NCI-H2029 (cell line): ENCODE measurements at places on chromosomes 6 and 20.

DNA sequence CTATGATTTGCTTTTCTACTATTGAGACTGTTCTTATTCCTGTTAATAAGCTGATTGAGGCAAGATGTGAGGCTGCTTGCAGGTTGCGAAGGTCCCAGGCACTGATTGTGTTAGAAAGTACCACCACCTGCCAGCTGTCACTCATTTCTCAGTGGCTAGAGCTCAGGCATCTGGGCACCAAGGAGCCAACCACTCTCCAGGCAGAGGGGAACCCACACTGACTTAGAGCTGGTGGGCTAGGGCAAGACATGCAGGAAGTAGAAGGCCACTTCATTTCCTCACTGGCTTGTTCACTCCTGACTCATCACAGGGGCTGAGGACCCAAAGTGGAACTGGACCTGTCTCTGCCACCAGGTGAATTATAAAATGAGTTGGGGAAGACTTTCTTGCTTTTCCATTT is 7.8 kb upstream of the DLL1 start:
- no peak for DNase-seq

DNA sequence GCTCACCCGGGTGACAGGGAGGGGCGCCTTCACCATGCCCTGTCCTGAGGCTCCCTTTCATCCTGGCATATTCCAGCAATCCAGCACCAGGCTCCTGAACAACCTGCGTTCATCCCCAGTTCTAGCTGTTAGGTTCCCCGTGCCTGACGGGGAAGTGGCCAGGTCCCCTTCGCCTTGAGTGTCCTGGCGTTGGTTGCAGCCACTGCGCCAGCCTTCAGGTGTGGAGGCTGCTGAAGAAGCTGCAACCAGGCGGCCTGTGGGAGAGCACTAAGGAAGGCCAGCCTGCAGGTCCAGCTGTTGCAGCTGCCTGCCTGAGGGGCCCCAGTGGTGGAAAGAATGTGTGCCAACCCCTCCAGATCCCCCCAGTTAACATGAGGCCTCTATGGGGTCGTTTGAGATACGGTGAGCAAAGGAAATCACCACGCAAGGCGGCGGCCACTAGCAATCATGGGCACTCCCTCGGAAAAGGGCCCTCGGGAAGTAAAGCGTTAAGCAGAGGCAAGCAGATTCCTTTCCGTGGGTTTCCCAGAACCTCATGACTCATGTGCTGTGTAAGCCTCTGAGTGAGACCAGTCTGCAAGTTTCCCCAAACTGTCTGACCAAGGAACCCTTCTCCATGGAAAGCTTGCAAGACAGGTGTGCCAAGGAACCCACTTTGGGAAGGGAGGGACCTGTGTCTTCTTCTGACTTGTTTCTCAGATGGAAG is 320.8 kb downstream of the TAF4 start:
- no peak for DNase-seq

GRCh38 chr6:6725468-6726209 is 137.1 kb downstream of the LY86 start:
- DNase-seq, result no peak

DNA sequence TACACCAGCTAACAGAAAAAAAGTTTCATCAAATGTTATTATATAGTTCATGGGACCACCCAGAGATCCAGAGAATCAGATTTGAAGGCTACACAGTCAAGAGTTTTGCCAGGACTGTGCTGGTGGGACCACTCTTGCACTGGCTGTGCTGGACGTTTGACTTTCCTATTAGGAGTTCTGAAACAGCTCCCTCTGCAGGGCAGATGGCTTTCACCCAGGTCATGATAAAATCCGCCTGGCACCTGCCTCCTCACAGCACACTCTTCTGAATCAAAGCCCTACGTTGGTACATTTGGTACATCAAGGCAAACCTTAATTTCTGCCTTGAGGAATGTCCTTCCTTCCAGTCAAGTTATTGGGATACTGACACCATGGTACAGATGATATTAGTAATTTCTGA is 302.1 kb downstream of the ZNF217 start:
- DNase-seq, result no peak
